Muscle of back (tissue), 13 donors: ENCODE measurements at places on chromosomes 13 and 19. TPM values are rescaled to one million over a fixed set of nuclear protein-coding genes. Genes with fewer than 3 reads are reported as not detected.

Gene INSL3
- not detected for polyA plus RNA-seq

Gene KLF1
- polyA plus RNA-seq = 0.33 TPM

Gene GIPR
- 1.7 TPM for polyA plus RNA-seq

GRCh38 chr19:49911381-49912145 lies 14.9 kb upstream of the IL4I1 start:
- no peak for DNase-seq

DNA sequence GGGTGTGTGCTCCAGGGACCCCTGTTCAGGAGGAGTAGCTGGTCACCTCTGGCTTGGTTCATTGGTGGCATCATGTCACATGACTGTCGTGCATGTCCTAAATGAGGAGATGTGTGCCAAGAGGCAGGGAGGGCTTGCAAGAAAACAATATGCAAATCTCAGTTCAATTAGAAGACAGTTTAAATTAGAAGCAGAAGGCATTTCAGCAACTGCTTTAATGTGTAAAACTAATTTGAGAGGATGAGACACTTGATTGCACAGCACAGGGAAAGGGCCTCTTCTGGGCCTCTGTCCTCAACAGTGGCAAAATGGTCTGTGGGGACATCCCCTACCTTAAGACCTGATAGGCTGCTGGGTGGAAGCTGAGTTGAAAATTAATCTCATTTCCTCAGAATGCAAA lies 54.6 kb downstream of the SPATA13 start:
- no peak for DNase-seq

DNA sequence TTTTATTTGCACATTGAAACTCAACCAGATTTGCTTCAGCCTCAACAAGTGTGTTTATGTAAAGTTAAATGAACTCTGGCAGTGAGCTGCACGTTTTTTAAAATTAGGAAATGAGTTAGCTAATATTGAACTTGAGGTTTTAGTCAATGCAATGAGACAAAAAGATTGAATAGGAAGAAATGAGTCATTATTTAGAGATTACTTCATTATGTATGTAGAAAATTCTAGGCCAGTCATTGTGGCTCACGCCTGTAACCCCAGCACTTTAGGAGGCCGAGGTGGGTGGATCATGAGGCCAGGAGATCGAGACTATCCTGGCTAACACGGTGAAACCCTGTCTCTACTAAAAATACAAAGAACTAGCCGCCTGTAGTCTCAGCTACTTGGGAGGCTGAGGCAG lies 22.8 kb upstream of the CD70 start:
- no peak for DNase-seq

DNA sequence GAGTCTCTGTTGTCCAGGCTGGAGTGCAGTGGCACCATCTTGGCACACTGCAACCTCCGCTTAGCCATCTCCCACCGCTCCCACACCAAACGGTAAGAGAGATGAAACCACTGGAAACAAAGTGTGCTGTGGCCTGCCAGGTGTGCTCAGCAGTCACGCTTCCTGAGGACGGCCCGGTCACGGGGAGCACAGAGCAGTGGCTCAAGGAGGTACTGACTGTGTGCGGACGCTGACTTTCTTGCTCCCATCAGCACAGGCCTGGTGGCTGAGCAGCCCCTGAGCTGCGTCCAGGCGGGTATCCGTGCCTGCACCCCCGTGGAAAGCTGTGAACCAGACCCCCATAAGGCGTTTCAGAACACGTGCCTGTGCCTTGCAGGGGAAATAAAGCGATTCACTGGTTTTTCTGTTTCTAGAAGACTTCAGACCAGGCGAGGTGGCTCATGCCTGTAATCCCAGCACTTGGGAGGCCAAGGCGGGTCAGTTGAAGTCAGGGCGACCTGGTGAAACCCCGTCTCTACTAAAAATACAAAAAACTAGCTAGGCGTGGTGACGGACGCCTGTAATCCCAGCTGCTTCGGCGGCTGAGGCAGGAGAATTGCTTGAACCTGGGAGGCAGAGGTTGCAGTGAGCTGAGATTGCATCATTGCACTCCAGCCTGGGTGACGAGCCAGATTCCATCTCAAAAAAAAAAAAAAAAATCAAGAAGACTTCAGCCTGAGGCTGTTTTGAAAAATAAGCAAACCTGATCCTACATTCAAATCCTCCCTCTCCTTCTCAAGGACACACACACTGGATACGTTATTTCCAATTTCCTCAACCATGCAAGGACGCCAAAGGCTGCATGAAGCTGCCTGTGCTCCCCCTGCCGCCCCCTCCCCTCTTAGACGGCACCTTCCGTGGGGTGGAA lies 25.5 kb downstream of the ADPRHL1 start:
- no peak for DNase-seq

DNA sequence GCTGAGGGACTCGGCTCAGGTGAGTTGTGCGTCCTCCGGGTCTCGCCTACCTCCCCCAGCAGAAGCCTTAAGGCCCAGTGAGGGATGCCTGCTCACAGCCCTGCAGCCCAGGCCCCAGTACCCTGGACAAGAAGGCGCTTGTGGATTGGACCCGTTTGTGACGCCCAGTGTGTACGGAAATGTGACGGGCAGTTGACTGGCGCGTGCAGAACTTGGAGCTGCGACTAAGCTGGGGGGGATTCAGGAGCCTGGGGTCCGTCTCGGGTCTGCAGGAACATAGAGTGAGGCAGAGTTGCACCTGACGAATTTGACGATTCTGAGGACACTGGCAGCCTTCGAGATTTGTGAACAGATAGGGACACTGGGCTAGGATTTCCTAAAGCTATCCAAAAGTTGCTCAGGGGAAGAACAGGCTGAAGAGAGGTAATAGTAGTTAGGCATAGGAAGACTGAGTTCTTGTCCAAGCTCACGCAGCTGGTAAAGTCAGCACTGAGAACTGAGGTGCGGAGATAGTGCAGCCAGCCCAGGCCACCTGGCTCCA lies 519 bp downstream of the ZNF551 start:
- no peak for DNase-seq
